Omental fat pad (tissue), 4 donors: ENCODE measurements at places on chromosomes 5 and 9. TPM values are rescaled to one million over a fixed set of nuclear protein-coding genes. Genes with fewer than 3 reads are reported as not detected.
A peak's percentile ranks its signal among the peaks of the same experiment; 100 is the strongest.

DNA sequence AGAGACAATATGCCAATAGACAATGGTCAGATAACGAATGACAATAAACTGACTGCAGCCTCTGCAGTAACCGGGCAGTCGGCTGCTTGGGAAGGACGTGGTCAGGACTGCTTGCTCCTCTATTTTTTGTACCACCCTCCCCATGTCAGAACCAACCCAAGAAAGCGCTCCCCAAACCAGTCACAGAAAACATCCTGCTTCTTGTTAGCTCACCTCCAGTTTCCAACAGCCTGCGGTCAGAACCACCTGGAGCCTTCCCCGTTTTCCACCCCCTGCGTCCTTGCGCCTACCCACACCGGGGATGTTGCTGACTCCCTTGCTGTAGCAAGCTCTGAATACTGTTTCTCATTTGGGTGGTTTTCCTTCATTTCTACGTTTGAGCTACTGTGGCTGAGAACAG, 1.7 kb upstream of the MRNIP start:
- no peak for DNase-seq

TCOF1 gene
- 17.8 TPM for total RNA-seq

DNA sequence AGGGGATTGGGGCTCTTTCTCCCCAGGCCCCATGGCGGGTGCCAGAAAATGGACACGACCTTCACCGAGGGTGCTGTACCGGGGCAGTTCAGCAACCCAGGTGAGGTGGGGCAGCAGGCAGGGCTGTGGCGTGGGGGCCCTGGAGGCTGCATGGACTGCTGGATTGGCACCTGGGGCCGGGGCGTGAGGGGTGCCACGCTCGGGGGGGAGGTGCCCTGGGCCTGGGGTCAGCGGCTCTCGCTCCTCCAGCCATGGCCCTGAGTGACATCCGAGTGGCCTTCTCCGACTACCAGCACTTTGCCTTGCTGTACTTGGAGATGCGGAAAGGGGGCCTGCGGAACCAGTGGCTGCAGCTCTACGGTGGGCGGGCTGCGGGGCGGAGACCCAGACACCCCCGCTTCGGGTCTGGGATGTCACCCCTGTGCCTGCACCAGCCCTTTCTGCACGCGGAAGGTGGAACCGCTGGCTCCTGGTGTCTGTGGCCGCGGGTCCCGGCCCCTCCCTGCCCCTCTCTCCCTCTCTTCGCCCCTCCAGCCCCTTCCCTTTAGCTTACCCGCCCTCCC, 1.8 kb downstream of the LCNL1 start:
- no peak for DNase-seq

- no peak for DNase-seq
Observed at GRCh38 chr5:108681079-108681921, 66.4 kb upstream of the FER start.

GRCh38 chr5:135217669-135218485, 181.2 kb downstream of the MACROH2A1 start:
- no peak for DNase-seq

OR1L1 gene
- not detected for total RNA-seq

DNA sequence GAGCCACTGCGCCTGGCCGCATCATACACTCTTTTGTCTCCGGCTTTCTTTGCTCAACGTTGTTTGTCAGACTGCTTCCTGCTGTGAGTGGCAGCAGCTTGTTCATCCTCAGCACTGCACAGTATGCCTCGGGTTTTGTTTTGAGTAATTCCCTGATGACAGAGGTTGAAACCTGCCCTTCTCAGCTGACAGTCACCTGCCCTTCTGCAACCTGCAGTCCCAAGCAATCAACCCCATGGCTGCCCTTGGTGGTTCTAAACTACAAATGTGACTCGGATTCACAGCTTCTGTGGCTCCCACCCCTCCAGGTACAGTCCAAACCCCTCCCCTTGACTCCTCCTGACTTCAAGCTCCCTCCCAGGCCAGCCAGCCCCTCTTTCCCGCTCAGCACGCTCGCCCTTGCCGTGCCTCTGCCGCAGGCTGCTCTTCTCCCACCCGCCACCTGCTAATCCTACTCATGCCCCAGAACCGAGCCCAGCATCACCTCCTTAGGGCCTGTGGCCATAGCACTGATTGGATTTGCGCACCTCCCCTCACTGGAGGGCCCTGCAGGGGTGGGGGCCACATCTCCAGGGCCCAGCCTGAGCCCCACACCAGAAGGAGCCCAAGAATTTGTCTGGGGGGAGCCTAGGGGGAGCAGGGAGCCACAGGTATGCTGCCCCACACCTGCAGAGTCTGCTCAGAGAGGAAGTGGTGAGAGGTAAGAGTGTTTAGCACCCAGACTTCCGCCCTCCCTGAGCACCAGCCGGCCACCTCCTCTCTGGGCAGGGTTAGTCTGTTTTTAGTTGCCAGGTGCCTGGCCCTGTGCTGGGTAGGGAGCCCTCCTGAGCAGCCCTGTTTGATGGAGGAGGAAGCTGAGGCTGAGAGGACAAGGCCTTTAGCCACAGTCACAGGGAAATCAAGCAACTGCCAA, 10.1 kb downstream of the EEIG1 start:
- no peak for DNase-seq

GRCh38 chr5:119743927-119744326, 114.6 kb downstream of the FAM170A start:
- DNase-seq, result no peak

DNA sequence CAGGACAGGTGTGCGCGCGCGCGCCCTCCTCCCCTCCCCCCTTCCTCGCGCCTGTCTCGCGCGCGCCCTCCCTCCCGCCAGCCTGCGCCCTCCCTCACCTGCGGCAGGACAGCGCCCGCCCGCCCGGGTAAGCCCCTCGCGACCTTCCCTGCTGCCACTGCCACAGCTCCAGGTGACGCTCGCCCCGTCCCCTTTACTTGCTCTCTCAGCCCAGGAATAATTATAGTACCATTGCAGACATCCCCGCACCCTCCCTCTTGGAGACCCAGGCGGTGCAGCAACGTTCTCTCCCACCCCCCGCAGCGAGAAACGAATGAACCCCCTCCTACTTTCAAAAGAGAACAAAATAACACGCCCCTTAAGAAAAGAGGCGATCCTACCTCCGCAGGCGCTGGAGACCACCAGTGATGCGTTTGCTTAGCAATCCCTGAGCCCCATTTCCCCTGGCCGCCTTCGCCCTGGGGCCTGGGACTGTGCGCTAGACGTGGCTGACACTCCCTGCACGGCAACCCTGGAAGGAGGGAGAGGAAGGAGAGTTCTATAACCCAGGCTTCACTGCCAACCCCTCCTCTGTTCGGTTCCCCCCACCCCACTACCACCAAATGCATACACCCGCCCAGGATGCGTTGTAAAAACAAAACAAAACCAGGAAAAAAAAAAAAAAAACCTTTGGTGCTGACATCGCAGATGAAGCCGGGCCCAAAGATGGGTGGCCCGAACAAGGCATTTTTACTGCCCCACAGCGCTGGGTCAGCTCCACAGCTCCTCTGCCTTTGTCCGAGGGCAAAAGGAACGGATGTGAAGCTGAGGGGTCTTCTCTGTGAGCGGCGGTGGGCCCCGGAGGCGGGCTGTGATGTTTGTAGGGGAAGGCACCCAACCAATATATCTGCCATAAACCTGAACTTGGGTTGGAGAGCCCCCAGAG, 5.6 kb upstream of the PURA start:
- DNase-seq, result no peak

GRCh38 chr5:152638996-152639552, 234.0 kb upstream of the NMUR2 start:
- DNase-seq, result no peak

- no peak for DNase-seq
Observed at GRCh38 chr5:173324115-173325001, 3.9 kb downstream of the STC2 start.

DNA sequence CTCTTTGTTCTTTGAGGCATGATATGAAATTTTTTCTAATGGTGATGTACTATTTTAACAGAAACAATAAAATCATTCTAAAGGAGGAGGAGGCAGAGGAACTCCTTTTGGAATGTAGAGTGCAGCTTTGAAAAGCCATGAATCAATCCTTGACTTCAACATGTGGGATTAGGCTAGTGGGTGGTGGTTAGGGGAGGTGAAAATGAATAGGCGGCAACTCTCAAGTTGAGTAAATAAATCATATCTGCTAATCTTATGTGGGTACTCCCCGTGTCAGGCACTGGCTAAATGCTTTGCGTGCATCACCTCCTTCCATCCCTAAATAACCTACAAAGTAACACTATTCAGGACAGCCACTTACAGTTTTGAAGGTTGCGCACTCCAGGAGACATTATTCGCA, 35.1 kb downstream of the FAM81B start:
- DNase-seq, result no peak

DNA sequence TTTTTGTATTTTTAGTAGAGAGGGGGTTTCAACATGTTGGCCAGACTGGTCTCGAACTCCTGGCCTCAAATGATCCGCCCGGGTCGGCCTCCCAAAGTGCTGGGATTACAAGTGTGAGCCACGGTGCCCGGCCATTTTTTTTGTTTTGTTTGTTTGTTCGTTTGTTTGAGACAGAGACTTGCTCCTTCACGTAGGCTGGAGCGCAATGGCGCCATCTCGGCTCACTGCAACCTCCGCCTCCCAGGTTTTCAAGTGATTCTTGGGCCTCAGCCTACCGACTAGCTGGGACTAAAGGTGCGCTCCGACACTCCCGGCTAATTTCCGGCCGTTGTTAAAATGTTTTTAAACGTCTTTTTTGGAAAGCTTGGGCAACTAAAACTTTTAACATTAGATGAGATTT, 54.0 kb downstream of the SHOC1 start:
- DNase-seq, result no peak

GRCh38 chr5:50967563-50968355, 301.3 kb downstream of the PARP8 start:
- DNase-seq, result no peak

DNA sequence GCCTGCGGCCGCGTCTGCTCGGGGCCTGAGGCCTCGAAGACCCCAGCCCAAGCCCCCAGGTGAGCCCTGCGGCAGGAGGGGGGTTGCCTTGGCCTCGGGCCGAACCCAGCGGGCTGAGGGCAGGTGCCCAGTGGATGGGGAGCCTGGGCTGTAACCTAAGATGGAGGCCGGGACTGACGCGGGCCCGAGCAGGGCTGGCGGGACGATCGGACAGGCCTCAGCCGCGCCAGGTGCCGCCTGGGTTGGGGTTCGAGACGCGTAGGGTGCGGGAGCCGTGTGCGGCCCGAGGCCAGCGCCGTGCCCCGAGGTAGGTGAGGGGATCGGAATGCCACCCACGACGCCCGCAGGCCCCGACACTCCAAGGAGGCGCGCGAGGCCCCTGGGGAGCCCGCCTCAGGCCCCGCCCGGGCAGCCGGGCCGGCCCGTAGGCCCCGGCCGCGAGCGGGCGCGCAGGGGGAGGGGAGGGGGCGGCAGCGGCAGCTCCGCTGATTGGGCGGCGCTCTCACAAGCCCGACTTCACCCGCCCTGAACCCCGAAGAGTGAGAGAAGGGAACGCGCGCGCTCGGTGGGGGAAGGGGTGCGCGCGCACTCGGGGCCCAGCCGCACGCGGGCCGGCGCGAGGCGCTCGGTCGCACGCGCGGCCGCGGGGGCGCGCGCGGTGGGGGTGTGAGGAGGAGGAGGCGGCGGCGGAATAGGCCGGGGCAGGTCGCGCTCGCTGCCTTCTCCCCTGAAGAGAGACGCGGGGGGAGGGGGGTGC, at the start of gene NSD1:
Gene NSD1 (plus strand): TSS at position 678 of the 757 bp plus-strand sequence. CDS start 1,331 bp downstream, outside the sequence.
- DNase-seq, result peak; percentile 47

GRCh38 chr9:16612627-16613026, 257.8 kb downstream of the BNC2 start:
- DNase-seq, result no peak

DNA sequence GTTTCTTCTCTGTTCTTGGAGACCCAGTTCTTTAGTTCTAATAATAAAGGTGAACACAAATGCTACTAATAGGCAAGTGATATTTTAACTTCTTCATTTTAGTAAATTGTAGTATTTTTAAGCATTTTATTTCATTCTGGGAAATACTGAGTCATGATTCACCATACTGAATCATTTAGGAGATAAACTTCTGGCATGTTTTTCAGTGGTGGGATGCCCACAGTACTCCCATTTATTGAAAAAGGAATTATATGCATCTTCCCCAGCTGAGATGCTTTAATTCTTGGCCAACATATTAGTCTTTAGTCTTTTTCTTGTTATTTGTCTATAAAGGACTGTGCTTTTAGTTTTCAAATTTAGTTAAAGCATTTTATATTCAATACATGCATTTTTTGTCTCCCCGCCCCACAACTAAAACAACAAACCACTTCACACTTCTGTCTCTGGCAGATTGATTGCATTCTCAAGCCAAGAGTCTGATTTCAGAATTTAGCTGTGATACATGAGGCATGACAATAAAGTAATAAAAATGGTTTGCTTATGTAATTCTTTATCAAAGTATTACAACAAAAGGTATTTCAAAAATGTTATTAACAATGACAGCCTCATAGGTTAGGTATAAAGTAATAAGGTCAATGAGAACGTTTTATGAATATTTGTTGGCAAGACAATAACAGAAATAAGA, 125.2 kb upstream of the CDH18 start:
- DNase-seq, result no peak

- DNase-seq, result no peak
Observed at GRCh38 chr5:151591144-151591819, at the start of gene FAT2. Gene FAT2, minus strand, starts transcription at chr5:151591331. Its CDS starts 22,400 bp downstream, at chr5:151568931.

TRAF1 gene
- total RNA-seq, result 9.0 TPM

FAM221B gene
- not detected for total RNA-seq

DNA sequence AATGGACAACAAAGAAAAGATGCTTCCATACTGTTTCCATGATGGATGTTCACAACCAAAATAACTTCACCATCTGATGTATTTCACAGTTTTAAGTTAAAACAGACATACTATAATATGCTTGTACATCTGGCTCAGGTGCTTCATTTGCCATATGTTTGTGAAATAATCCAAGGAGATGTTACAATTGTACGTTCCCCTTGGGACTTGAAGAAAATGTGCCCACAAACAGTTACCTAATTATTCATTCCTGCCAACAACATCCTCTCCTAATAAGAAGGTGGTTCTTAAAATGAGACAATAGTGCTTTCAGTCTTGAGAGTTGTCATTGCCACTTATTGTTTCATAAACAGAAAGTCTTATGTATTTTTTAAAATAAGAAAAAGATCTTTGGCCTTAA, 33.1 kb upstream of the SMARCA2 start:
- no peak for DNase-seq

DNA sequence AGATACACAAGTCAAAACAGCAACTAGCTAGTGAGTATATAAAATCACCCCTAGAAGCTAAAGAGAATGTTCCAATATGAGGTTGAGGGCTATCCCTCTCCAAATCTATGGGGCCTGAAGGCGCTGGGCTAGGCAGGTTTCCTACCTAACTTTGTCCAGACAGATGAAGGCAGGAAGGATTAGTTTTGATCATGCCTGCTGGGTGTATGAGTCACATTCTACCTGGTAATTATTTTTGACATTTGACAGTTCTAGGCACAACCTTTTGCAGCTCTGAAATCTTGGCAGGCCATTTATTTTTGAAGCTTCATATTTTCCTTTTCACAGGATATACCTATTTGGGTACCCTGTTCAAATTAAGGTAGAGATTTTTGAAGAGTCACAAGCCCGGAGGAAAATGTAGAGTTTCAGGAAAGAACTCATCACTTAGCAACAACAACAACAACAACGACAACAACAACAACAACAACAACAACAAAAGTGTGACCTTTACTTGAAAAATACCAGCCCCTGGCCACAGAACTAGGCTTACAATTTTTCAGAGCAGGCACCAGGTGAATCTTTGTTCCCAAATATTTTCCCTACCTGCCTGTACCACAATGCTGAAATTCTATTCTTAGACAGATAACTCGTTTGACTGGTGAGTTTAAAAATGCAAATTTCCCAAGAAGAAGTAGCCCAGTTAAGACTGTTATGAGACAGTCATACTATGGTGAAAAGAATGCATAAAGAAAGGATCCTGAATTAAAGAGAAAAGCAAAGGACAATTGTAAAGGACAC, 175.5 kb upstream of the TUT7 start:
- no peak for DNase-seq
